Stimulated activated CD8-positive, alpha-beta memory T cell treated with anti-CD3 and anti-CD28 coated beads, Interleukin-15, amount 100 ng/mL, for 24 hours (primary cell): ENCODE measurements at places on chromosomes 3 and 15.
A peak's percentile ranks its signal among the peaks of the same experiment; 100 is the strongest.

DNA sequence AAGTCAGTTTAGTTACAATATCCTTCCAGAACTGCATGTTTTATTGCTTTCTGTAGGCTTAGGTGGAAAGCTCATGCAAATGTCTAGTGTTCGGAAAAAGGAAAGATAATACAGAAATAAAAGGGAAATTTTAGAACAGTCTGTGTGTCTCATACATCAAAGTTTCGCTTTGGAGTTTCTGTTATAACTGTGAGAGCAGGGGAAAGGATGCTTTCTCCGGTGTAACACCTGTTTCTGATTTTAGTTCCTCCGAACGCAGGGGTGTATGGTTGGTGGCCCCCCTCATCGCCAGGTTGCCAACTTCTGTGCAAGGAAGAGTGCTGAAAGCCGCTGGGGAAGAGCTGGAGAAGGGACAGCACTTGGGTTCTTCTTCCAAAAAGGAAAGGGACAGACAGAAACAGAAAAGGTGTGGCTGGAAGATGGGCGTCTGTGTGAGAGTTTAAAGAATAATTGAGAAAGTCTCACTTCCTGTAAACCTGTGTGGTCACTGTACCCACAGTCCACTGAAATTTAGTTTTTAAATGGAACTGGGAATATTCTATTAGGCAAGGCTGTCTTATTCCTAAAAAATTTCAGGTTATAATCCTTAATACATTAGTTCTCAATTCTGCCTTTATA, 6.7 kb downstream of the P2RY12 start:
- no peak for DNase-seq

- DNase-seq, result no peak
These were observed 8.8 kb downstream of the SLC12A8 start for GRCh38 chr3:125203731-125204130.

- no peak for DNase-seq
These were observed 17.3 kb upstream of the SUCNR1 start for GRCh38 chr3:151856118-151856517.

DNA sequence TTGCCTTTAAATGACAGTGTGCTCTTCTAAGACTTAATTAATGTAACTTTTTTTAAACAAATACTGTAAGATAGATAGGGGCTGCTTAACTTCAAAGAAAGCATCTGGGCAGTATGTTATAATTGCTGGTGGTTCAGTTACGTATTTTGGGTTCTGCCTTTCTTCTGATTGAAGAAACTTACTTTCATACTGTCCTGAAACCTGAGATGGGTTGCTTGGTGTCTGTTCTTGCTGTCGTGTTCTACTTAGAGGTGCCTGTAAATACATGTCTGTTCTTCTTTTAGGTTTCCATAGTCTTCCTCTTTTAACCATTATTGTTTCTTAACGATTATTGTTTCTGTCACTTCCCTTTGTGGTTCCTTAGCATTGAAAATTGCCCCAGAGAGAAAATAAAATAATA, 297.7 kb upstream of the CHRM5 start:
- no peak for DNase-seq

GRCh38 chr15:76345880-76346668, 9.5 kb downstream of the ISL2 start:
- DNase-seq, result no peak

GRCh38 chr3:114709102-114709501, 415.3 kb downstream of the TIGIT start:
- no peak for DNase-seq

- DNase-seq, result no peak
These were observed 75.9 kb downstream of the GABRG3 start for GRCh38 chr15:27046880-27047279.

- DNase-seq, result no peak
These were observed 232.7 kb downstream of the MECOM start for GRCh38 chr3:169430707-169431404.

DNA sequence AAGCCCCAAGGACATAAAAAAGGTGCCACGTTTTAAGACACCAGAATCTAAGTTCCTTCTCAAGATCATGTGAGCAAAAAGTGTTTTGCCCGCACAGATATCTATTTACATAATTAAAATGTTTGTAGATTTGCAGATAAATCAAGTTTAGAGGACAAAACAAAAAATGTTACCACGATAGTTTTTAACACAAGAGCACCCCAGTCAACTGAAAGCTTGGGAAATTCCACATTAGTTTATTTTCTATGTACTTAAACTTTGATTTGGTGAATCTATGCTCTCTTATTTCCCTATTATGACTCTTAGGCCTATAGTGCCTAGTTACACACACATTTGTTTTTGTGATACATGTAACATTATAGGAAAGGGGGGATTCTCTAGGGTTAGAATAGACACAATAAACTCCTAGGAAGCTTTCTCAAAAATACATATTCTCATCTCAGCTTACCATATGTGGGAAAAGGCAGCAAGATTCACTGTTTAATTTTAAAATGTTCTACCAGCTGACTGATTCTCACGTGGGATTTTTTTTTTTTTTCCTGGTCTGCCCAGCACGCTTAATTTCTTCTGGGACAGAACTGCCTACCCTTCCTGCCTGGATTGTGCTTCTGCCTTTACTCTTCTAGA, 8.4 kb upstream of the LEKR1 start:
- no peak for DNase-seq

- DNase-seq, result no peak
These were observed 188.9 kb downstream of the MEIS2 start for GRCh38 chr15:36911322-36911944.

DNA sequence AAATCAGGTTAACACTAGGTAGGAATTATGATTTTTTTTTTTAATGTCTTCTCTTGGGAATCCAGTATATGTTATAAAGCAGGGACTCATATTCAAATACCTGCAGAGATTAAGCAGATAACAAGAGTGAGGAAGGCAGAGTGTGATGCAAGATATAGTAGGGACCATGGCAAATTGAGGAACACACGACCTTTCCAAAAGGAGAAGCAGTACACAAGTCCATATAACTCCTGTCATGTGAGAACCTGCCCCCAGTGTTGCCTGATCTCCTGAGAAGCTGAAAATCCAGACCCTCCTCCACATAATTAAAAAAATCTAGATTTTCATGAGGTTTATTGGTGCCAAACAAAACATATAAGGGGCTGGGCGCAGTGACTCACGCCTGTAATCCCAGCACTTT, 3.6 kb downstream of the RFC4 start:
- DNase-seq, result no peak

- DNase-seq, result no peak
These were observed 3.5 kb downstream of the PLXND1 start for GRCh38 chr3:129602730-129603560.

DNA sequence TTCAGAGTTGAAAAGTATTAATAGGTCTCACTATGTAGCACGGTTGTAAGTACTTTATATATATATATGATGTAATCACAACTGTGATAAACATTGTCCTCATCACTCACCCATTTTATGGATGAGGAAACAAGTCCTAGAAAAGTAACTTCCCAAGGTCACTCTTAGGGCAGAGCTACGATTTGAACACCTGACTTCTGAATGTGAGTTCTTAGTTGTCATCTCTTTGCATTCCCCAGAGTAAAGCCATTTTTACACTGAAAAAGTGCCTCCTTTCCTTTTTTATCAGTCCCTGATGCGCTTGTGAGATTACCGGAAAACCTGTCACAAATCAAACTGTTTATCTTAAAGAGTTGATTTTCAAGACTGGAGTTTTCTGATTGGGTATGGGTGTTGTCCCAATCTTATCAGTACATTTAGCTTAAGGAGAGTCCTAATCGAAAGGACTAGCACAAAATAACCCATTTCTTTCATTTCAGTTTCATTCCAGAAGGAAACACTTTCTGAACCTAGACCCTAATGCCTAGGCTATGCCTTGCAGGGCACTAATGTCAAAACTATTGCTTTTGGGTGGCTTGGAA, 2.3 kb upstream of the EDEM1 start:
- DNase-seq, result no peak

DNA sequence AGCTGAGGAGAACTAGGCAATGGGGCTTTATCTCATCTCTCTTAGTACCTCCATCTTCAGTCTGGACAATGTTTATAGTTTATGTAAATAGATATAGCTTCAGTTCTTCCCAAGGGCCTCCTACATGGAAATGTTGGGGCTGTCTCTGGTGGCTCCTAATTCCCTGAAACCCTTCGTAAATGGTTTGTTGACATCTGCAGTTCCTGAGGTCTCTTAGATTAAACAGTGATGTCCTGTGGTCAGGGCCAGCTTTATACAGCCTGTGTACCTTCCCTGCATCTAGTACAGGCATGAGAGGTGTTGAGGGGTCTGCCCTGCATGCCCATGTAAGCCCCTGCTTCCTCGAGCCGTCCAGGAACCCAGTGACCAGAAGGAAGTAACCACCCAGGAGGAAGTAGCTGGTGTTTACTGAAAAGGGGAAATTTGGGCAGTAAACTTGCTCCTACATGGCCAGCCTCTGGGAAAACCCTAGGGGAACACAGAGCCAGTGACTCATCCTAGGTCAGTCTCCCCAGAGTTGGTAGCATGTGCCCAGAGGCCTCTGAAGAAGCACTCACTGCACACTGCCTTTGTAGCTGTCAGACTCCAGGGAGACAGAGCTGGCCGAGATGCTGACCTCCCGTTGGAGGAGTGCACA, 4.7 kb upstream of the TBC1D2B start:
- DNase-seq, result no peak

GRCh38 chr3:38038447-38038911, 529 bp upstream of the DLEC1 start:
- DNase-seq, result no peak

DNA sequence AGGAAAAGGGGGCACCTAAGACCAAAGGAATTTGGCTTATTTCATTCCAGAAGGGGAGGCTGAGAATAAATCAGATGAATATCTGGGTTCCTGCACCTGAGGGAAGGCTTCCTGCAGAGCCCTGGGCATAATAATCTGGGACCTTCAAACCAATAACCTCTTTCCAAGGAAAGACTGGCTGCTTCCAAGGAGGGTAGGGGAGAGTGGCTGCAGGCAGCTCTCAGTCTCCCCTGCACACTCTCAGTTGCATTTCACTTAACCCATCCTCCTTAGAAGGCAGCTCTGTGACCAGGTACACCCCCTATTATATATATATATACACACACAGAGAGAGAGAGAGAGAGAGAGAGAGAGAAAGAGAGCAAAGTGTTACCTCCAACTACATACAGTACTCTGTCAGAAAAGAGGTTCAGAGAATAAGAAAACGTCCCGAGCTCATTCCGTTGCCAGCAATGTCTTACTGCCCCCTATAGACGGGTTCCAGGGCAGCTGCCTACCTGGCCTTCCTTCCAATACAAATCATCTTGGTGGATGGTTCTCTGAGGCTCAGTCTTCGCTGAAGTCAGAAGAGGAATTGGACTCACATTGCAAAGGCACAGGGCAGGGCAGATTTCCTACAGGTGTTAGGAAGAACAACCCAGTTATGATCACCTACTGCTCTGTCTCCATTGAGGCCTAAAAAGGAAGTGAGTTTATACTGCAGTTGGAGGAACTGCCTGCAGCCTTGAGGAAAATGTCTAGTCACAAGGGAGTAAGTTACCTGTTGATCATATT, 26.1 kb downstream of the CAPN3 start:
- DNase-seq, result no peak

- DNase-seq, result no peak
These were observed 45.4 kb downstream of the MAP6D1 start for GRCh38 chr3:183779896-183780465.

DNA sequence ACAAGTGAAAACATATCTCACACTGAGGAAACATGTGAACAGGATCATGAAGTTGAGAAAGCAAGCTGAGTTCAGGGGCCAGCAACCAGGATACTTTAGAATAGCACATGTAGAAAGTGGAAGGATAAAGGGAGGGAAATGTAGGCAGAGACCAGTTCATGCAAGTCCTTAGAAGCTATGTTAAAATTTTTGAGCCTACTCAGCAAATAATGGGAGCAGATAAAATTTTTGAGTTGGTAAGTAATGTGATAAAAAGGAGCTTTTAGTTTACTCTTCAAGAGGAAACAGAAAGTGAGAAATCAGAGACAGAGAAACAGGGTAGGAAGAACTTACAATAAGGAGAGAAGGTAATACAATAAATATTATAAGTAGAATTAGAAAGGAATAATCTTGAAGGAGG, 105.6 kb upstream of the ZBTB20 start:
- DNase-seq, result no peak

- no peak for DNase-seq
These were observed 8.8 kb upstream of the EXOG start for GRCh38 chr3:38487323-38487722.

DNA sequence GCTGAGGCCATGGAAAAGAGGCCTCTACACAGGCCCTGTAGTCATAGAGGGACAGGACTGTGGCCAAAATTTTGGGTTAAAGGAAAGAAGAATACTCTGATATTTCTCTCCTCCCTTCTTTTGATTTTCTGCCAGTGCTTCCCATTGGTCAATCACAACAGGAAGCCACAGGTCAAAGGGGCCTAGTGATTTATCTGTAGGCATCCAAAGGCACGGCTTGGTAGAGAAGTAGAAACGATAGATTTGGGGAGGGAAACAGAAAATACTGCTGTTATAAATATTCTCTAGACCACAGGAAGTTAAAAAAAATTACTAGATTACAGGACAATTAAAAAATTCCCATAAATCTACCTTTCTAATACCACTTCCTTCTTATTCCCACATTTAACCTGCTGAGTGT, 1.7 kb upstream of the CCDC50 start:
- DNase-seq, result no peak

- DNase-seq, result no peak
These were observed 844.3 kb downstream of the SI start for GRCh38 chr3:164233951-164234350.

GRCh38 chr3:171189394-171190080, 163.0 kb upstream of the SLC2A2 start:
- DNase-seq, result no peak

- DNase-seq, result peak; percentile 1
These were observed 650 bp downstream of the PYGO1 start for GRCh38 chr15:55587321-55588069.

DNA sequence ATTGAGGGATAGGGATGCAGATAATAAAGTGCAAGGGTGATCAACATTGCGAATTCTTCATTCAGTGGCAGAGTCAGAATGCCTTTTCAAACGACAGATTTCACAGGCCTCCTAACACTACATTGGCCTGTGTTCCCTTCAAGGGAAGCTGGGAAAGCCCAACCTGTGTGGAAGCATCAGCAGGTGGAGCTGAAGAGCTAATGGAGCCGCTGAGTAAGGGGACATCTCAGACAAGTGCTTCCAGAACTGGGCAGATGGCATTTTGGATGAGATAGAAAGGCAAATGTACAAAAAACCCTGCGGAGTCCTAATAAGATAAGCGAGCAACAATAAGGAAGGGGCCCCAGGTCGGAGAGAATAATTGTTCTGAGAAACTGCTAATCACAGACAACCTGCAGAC, 8.5 kb upstream of the SLC24A5 start:
- no peak for DNase-seq

- no peak for DNase-seq
These were observed 789.8 kb downstream of the NAALADL2 start for GRCh38 chr3:175648899-175649298.

DNA sequence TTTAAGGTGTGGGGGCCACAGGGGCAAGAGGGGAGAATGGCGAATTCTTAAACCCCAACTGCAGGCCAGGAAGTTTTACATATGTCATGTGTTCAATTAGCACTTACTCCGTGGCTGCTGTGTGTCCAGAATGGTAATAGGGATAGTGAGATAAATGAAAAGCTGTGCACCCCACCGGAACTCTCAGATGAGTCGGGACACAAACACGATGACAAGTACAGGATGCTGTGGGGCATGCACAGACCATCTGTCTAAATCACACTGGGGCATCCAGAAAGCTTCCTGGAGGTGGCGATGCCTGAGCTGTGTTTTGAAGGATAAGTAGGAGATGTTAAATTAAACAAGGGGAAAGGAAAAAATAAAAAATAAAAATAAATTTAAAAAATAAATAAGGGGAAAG, 18.3 kb upstream of the TMEM158 start:
- no peak for DNase-seq
